ENCODE measurements at places on chromosomes 16 and 17.

GRCh38 chr17:3688852-3689261, 7.1 kb downstream of the P2RX5 start:
- no peak for DNase-seq

GRCh38 chr17:2025622-2026309, 632 bp upstream of the RTN4RL1 start:
- peak; percentile 76 for DNase-seq

- no peak for DNase-seq
Observed at GRCh38 chr17:14921936-14922335, 343.2 kb downstream of the PMP22 start.

DNA sequence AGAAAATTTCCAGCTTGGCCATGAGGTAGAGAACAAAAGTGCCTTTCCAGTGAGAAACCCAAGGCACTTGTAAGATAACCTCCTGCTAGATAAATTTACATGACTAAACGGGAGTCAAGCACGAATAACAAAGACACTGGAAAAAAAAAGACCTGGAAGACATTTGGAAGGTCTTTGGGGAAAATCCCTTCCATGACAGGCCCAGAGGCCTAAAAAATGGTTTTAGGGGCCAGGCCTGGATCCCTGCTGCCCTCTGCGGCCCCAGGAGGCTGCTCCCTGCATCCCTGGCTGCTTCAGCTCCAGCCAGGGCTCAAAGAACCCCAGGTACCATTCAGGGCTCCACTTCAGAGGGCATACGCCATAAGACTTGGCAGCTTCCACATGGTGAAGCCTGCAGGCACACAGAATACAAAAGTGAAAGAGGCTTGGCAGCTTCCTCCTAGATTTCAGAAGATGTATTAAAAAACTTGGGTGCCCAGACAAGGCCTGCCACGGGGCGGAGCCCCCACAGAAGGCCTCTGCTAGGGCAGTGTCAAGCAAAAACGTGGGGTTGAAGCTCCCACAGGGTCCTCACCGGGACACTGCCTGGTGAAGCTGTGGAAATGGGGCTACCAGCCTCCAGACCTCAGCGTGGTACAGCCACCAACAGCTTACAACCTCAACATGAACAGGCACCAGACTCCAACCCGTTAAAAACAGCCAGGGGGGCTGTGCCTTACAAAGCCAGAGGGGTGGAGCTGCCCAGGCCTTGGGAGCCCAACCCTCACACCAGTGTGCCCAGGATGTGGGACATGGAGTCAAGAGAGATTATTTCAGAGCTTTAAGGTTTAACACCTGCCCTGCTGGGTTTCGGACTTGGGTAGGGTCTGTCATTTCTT, 77.1 kb downstream of the SDK2 start:
- DNase-seq, result no peak

DNA sequence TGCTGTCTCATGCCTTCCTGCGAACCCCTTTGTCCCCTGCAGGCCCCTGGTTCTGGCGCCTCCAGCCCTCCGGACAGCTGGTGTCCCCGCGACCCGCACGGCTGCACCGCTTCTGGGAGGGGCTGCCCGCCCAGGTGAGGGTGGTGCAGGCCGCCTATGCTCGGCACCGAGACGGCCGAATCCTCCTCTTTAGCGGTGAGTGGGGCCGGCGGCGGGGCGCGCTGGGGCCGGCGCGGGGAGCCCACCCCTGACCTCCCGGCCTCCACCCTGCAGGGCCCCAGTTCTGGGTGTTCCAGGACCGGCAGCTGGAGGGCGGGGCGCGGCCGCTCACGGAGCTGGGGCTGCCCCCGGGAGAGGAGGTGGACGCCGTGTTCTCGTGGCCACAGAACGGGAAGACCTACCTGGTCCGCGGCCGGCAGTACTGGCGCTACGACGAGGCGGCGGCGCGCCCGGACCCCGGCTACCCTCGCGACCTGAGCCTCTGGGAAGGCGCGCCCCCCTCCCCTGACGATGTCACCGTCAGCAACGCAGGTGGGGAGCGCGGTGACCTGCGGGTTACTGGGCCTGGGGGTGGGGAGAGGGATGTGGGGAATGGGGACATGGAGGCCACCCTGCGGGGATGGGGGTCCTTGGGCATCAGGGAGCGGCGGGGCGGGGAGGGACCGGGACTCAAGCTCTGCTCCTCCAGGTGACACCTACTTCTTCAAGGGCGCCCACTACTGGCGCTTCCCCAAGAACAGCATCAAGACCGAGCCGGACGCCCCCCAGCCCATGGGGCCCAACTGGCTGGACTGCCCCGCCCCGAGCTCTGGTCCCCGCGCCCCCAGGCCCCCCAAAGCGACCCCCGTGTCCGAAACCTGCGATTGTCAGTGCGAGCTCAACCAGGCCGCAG, 7.1 kb upstream of the IL32 start:
- peak; percentile 44 for DNase-seq

- no peak for DNase-seq
Observed at GRCh38 chr16:57530522-57531252, 5.7 kb downstream of the CCDC102A start.

DNA sequence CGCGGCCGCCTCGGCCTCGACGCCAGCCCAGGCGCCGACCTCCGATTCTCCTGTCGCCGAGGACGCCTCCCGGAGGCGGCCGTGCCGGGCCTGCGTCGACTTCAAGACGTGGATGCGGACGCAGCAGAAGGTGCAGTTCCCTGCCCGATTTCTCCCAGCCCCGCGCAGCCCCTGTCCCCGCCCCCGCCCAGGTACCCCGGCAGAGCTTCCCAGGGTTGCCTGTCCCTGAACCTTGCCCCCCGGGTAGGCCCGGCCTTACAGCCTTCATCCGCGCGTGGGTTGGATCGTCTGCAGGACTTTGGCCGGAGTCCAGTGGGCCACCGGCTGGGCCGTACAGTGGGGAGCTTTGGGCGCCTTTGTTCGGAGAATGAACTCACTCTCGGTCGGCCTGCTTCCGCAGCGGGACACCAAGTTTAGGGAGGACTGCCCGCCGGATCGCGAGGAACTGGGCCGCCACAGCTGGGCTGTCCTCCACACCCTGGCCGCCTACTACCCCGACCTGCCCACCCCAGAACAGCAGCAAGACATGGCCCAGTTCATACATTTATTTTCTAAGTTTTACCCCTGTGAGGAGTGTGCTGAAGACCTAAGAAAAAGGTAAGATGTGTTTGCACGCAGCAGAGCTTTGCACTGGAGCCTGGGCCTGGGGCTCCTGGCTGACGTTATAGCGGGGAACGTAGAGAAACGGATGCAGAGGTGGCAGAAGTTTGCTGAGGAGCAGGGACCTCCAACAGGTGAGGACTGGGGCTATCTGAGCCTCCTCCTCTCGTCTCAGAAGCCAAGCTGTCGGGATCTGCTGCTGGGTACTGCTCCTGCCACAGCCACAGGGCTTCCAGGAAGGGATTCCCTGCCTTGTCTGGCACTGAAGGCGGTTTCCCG, 593 bp downstream of the GFER start:
- peak; percentile 59 for DNase-seq

DNA sequence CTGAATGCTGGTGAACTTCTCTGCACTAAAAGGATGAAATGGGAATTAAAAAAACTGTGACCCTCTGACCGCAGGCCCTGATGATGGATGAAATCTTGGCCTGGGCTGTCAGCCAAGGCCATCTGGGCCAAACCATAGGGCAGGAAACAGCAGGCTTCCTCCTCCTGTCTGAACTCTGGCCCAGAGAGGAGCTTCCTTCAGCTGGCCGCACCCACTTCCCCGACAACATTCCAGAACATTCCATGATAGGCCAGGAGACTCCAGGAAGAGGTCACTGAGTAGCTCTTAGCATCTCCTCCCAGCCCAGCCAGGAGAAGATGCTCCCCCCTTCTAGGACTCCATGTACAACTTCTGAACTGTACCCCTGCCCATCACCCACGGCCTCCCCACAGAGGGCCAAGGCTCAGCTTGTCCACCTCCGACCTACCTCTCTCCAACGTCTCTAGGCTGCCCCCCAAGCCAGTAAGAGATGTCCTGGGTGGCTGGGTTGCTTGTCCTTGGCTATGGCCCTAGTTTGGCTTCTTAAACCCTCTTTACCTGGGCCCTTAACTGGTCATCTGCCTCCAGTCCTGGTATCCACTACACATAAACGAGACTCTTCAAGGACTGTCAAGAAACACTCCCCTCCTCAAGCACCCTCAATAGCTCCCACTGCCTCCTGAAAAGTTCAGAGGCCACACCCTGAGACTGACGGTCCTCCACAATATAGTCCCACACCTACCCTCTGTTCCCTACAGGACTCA, 1.7 kb downstream of the RPH3AL start:
- DNase-seq, result no peak

DNA sequence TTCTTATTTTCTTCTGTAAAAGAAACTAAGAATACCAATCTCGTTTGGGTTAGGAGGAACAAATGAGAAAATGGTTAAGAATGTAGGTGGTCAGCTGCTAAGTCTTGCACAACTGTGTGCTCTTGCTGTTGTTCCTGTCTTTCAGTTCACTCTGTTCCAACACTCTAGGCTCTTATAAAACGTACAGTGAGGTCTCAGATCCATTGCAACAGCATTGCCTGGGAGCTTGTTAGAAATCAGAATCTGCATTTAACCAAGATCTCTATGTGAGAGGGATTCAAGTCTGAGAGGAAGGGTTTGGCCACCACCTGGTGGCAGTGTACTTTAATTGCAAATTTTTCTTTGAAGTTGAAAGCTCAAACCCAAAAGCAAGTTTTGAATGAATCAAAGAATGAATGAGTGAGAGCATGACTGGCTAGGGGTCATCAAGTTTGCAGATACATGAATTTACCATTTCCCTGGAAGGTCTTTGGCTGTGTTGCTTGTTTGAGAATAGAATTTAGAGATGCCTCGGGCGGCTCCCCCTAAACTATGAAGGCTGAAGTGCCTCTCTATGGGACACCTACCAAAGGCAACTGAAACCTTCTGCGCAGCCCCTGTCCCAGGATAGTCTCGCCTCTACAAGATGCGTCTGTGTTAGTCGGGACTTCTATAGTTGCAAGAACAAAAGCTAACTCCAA, 2.5 kb downstream of the ALOX15B start:
- DNase-seq, result no peak

- peak; percentile 45 for DNase-seq
Observed at GRCh38 chr16:2016407-2016922, 3.1 kb upstream of the NPW start.

GRCh38 chr16:79618692-79619050, 18.1 kb upstream of the MAF start:
- DNase-seq, result no peak

- no peak for DNase-seq
Observed at GRCh38 chr16:30526137-30526822, at the start of gene ZNF768. ZNF768 (minus strand) TSS chr16:30526566; CDS start chr16:30526413, 153 bp downstream.

DNA sequence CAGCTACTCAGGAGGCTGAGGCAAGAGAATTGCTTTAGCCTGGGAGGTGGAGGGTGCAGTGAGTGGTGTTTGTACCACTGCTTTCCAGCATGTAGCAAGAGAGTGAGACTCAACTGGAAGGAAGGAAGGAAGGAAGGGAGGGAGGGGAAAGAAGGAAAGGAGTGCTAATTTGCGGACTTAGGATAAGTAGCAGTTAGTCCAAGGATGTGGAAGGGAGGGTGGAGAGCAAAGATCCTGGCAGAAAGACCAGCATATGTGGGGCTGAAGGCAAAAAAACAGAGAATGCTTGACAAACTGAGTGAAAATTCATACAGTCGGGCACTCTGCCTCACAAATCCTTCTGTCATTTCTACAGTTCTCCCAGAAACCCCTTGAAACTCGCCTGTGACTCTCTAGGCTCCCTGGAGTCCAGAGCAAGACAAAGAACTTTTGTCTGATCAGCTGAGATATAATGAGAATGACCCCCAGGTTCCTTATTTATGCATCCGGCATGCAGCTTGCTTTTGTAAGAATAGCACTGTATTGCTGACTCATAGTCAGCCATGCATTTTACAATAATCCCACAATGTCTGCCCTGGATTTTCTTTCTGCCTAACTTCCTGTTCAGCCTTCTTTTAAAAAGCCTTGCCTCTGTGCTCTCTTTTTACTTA, 31.5 kb downstream of the CDK5RAP3 start:
- DNase-seq, result peak; percentile 22

DNA sequence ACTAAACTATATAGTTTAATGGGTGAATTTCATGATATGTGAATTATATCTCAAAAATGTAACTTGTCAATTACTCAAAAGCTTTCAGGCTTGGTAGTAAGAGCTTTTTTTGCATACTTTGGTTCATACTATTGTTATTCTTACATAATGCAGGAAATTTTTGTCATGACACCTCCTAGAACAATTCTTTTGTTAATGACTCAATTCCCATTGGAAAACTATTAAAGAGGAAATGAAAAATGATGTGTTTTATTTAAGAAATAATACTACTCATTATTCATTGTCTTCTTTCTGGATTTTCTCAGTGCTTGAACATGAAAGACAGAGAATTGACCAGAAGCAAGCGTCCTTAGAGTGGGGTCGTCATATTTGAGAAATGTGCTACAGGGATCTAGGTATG, 196.4 kb upstream of the KCNJ16 start:
- DNase-seq, result no peak

- no peak for DNase-seq
Observed at GRCh38 chr17:67474081-67474661, 97.1 kb downstream of the PITPNC1 start.

GRCh38 chr16:75096656-75097055, 19.9 kb downstream of the LDHD start:
- DNase-seq, result no peak

- peak; percentile 53 for DNase-seq
Observed at GRCh38 chr16:67718668-67719047, 458 bp downstream of the GFOD2 start.

DNA sequence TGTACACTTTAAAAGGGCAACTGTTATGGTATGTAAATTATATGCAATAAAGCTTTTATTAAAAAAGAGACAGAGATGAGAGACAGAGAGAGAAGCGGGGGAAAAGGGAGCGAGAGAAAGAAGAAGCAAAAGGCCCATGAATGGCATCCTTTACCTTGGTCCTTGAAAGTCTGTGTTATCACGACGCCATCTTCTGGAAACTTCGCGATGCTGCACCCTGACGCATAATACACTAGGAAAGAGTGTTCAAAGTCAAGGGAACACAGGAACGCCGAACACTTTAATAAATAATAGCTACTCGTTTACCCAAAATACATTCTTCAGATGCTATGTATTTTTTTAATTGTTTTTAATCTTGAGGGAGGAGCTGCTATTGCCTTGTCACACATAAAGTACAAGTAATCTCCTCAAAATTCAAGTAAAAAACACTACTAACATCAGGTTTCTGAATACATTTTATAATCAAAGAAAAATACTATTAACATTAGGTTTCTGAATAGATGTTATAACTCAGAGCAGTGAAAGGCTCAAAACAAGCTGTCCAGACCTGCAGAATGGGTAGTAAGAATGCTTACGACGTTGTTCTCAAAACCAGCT, 23.0 kb upstream of the SLC38A8 start:
- peak; percentile 74 for DNase-seq

GRCh38 chr17:4008082-4008435, 43.8 kb upstream of the ATP2A3 start:
- DNase-seq, result no peak

DNA sequence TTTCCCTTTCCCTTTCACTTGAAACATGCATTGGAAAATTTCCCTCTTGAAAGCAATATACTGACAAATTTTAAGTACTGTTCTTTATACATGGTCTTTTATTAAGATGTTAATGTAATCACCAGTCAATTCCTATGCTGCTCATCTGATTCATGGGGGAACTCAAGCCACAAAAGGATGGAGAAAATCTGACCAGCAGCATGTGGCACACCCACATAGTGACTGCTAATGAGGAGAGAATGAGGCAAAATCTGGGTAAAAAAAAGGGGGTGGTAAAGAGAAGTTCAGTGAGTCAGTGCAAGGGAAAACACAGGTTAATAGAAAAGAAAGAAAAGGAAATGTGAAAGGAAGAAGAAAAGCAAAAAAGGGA, 11.3 kb downstream of the RFFL start:
- no peak for DNase-seq

GRCh38 chr17:38560503-38561318, 45.0 kb downstream of the SRCIN1 start:
- no peak for DNase-seq

All from NCI-H524 (cell line).